DND-41 (cell line): ENCODE measurements at places on chromosomes 4 and X.

GRCh38 chrX:154432210-154432609, 3.7 kb downstream of the ATP6AP1 start:
- no peak for DNase-seq

- no peak for DNase-seq
Measured at GRCh38 chr4:105715692-105716278, 7.2 kb downstream of the GSTCD start.

DNA sequence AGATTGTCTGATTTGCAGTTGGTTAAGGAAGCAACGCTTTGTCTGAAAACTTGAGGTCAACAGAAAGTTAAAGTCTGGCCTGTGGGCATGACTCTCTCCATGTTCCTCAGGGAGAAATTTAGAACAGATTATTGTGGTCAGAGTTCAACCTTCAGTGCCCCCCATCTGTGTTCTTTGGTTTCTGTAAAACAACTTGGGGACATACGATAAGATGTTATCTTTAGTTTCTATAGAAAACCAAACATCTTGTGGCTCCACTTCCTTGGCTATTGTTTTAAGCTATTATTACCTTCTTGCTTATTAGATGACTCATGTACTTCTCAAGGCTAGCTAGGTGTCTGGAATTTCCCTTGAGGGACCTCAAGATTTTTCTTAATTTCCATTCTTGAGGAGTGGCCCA, 507.7 kb downstream of the PDHA2 start:
- DNase-seq, result no peak

DNA sequence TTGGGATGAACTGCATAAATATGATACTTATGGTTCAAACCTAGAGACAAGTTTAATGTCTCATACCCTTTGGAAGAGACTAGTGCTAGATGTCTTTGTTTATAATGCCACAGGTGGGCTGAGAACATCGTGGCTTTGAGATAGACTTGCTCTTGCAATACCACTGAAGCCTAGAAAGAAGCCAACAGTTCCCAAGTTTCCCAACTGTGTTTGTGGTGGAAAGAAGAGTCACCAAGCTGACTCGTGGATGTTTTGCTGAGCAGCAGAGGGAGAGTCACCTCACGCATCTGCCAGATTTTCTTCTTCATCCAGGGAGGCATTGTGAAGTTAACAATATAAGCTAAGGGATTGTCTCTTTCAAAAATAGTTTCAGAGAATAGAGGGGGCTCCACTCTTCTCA, 1076.2 kb downstream of the C4orf33 start:
- DNase-seq, result no peak

GRCh38 chr4:106851726-106852125, 184.4 kb downstream of the DKK2 start:
- no peak for DNase-seq

DNA sequence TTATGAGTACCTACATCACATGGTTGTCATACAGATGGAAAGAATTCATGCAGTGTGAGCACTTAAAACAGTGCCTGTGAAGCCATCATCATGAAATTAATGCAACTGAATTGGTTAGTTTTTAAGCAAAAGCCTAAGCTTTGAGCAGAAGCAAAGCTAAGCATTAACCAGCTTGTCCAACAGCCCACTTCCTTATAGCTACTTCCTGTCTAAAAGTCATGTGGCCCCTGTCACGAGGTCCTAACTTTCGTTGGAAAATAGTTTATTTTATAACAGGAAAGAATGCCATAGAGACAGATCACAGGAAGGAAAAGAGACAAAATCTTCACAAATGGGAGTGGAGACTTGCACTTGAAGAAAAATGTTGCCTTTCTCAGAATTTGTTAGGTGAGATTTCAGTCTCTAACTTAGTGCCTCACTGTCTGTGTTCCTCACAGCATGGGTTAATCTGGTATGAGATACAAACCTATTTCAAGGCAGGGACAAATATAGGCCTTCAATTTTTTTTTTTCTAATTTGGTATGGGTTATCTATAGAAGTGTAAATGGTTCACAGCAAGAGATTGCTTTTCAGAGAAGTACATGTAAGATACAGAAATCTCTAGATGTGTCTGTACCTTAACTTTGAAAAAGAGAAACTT, 27.7 kb upstream of the VCX start:
- DNase-seq, result no peak

DNA sequence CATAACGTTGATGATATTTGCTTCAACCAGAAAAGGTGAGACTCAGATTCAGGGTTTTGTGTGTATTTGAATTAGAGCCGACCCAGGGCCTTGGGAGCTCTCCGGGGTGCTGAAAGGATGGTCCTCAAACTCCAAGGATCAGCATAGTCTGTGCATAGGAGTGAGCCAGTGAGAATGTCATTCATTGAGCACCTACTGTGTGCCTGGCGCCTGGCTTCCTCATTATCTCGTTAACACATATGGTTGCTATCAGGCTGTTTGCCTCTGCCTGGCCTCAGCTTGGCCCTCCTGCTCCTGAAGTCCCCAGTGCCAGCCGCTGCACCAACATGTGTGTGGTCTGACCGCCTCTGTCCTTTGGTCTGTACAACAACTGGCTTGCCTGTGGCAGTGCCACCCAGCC, 25.1 kb upstream of the JAKMIP1 start:
- DNase-seq, result peak; percentile 64

DNA sequence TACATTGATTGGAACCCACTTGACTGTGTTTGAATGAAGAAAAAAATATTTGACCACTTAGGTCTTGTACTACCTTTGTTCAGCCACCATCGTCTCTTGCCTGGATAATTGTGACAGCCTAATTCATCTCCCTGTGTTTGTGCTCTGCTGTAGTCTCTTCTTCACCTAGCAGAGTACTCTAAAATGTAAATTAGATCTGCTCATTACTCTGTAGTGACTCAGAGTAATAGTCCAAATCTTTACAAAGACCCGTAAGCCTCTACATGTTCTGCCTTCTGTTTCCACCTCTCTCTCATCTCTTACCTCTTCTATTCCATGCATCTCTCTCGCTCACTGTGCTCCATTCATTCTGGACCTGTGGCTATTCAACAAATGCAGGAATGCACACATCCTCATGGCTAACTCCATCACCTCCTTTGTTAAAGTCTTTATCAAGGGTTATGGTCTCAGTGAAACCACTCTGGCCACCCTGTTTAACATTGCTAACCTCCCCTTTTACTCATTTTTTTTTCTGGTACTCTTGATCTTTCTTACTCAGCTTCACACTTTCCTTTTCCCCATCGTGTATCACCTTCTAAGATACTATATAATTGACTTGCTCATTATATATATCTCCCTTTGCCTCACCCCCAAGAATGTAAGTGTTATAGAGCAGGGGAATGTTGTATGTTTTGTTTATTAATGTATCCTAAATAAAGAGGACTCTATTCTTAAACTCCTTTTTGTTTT, 98.4 kb downstream of the STIM2 start:
- no peak for DNase-seq

DNA sequence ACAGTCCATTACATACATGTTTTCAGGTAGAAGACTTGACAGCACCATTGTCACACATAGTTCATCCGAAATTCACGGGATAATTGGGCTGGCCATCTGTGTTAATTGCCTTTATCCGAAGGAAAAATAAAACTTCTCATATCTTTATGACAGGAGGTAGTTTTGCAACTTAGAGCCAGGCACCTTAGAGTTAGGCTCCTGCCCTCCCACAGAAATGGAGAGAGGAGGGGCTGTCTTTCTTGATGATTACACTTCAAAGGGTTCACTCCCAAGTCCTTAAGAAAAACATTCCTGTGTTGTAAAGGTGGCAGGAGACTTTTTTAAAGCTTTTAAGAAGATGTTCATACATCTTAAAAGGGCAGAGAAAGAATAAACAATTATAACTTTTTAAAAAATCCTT, 10.5 kb upstream of the SCARB2 start:
- no peak for DNase-seq

DNA sequence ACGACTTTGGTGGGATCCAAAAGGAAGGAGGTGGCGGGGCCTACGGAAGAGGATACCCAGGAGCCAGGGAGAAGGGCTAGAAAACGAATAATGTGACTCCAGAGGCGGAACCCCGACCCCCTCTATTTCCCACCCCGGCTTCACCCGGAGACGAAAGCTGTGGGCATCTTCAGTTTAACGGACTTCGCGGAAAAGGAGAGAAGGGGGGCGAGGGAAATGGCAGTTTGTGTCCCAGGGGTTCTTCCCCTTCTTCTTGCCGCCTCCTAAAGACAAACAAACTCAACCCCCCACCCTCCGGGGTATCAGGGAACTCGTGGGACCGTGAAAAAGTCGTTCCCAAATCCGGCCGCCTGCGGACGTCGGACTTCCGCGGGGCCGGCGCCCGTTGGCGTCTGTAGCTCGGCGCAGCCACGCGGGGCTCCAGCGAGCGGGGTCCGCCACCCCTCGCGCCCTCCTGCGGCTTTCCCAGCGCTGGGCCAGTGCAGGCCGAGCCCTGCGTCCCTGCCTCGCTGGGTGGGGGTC, 3.6 kb upstream of the LEF1 start:
- peak; percentile 83 for DNase-seq

- DNase-seq, result no peak
Measured at GRCh38 chrX:27380163-27380845, 82.8 kb downstream of the PPP4R3C start.

- DNase-seq, result no peak
Measured at GRCh38 chr4:751676-752075, 46.0 kb downstream of the PCGF3 start.

DNA sequence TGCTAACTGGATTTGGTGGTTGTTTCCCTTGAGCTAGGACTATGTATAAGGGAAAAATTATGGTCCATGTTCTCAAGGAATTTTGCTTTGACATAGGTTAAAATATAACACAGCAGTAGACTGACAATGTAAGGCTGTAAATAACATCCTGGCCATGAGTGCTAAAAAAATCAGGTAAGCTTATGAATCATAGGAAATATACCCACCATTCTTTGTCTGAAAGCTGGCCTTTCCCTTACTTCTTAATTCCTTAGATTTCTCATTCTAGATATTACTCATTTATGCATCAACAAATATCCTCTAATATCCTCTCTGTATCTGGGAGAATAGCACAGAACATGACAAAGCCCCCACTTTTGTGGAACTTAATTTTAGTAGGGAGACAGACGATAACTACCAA, 6.8 kb upstream of the CHRNA9 start:
- no peak for DNase-seq

GRCh38 chr4:102638621-102639020, 122.1 kb downstream of the MANBA start:
- no peak for DNase-seq

DNA sequence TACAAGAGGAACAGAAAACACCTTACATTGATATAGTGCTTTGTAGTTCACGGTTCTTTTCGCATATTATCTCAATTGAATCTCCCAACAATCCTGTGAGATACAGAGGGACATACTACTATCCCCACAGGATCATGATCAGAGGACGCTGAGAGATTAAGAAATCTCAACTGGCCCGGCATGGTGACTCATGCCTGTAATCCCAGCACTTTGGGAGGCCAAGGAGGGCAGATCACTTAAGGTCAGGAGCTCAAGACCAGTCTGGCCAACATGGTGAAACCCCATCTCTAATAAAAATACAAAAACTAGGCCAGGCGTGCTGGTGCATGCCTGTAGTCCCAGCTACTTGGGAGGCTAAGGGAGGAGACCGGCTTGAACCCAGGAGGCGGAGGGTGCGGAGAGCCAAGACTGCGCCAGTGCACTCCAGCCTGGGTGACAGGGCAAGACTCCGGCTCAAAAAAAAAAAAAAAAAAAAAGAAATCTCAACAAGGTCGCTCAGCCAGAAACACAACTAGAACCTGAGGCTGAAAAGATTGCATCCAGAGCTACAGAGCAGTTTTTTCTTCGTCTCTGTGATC, 7.4 kb downstream of the APOO start:
- DNase-seq, result no peak

GRCh38 chr4:44538534-44538933, 89.9 kb upstream of the KCTD8 start:
- no peak for DNase-seq

- no peak for DNase-seq
Measured at GRCh38 chrX:133550665-133551485, 135.6 kb upstream of the GPC4 start.

DNA sequence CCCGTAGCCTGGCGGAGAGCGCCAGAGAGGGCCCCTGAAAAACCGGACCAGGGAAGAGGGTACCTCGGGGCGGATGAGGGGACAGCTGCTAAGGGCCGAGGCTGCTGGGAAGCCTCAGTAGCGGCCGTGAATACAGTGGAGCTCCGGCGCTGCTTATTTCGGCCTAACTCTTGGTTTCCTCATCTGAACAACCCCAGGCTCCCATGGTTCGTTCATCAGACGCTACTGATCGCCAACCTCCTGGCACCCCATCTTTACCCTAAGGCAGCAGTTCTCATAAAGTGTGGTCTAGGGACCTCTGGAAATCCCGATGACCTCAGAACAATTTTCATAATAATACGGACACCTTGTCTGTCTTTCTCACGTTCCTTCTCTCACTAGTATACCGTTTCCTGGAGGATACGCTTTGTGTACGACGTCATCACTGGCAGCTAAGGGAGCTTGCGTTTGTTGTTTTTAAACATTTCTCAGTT, 645 bp upstream of the RAB28 start:
- DNase-seq, result no peak

GRCh38 chr4:244471-244870, 60.8 kb downstream of the ZNF732 start:
- peak; percentile 41 for DNase-seq

GRCh38 chr4:86960557-86960961, 25.7 kb downstream of the AFF1 start:
- DNase-seq, result peak; percentile 33

DNA sequence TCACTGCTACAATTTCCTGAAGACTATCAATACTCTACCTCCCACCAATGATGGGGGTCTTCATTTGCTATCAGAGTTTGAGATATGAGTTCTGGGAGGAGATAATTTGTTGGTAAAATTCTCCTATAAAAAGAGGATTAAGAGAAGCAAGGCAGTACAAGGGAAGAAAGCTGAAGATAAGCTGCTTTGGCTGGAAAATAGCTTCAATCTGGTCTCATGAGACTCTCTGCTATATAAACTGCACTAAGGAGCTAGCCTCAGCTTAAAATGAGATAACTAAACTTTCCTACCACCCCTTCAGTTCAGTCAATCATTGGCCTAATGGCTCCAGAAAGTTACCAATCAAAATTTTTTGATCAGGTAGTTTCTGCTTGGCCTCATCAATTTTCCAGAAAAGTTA, 2105.0 kb downstream of the ARAP2 start:
- no peak for DNase-seq

DNA sequence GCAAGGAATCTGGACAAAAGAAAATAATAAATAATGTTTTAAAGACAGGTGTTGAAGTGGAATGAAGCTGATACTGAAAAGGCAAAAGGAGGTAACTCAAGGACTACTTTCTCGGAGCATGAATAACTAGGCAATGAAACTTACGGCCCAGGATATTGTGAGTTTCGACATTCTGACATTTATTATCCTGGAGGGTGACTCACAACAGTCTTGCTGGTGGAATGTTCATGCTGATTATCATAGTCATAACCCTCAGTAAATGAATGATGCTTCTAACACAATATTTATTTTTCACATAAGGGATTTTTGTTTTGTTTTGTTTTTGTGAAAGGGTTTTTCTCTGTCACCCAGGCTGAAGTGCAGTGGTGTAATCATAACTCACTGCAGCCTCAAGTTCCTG, 147.0 kb upstream of the HPGD start:
- DNase-seq, result no peak

GRCh38 chrX:129566073-129566472, 26.0 kb downstream of the OCRL start:
- no peak for DNase-seq

GRCh38 chrX:15471028-15471427, 22.1 kb downstream of the PIR start:
- peak; percentile 47 for DNase-seq
